ENCODE measurements at places on chromosomes 2 and 18.
A peak's percentile ranks its signal among the peaks of the same experiment; 100 is the strongest.

DNA sequence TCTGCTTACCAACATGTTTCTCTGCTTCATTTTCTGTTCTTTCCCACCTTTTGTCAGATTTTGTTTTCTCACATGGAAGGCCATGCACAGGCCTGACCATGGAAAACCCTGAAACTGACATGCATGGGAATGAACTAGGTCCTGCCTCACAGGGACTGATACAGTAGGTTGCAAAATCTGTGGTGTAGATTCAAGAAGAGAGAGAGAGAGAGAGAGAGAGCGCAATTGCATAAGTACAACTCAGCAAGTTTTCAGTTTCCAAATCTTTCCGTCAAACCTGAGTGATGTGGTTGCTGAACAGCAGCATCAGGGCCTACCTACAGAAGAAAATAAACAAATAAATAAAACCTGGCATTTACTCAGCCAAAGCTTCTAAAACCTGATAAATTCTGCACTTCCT is 87.5 kb upstream of the RNF152 start:
- DNase-seq, result no peak

- no peak for DNase-seq
Measured at GRCh38 chr2:45178854-45179253, 169.6 kb upstream of the SIX2 start.

DNA sequence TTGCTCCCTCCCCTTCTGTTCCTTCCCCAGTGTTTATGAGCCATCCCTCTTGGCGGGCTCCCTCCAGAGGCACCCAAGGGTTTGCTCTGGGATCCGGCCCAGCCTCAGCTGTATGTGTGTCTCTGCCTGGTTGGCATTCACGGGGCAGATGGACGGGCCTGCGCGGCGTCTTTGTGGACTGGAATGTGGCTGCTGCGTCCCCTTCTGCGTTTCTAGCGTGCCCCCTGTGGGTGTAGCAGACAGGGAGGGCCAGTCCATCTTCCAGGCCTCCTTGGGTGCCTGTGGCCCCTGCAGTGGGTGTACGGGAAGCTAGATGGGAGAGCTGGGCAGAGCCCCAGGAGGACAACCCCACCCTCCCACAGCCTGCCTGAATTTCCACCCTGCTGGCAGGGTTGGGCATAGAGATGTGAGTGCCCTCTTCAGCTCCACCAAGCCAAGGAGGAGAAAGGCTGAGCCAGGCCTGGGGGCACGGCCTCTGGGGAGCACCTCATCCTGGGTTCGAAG is 15.7 kb downstream of the GPC1 start:
- DNase-seq, result no peak

DNA sequence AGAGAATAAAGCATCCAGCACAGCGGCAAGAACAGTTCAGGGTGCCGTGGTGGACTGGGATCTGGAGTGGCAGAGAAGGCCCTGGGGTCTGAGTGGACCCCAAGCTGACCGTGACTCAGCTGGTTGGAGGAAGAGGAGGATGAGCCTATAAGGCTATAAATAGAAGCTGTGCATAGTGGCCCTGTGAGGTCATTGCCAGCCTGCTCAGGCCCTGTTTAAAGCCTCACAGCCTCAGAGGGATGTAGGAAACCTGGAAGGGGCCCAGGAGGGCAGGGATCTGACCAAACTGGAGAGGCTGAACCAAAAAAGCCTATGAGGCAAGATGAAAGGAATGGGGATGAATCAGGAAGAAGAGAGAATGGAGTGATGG is 11.3 kb upstream of the DES start:
- peak; percentile 53 for DNase-seq

DNA sequence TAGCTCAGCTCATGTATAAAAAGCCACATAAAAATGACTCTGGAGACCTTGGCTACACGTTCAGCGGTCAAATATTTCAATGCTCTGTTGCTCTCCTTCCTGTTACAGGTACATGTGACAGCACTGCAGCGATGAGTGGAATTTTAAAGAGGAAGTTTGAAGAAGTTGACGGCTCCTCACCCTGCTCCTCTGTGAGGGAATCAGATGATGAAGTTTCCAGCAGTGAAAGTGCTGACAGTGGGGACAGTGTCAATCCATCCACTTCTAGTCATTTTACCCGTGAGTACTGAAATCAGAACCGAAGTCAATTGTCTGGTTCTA is 125.4 kb downstream of the CSRNP3 start:
- peak; percentile 37 for DNase-seq

DNA sequence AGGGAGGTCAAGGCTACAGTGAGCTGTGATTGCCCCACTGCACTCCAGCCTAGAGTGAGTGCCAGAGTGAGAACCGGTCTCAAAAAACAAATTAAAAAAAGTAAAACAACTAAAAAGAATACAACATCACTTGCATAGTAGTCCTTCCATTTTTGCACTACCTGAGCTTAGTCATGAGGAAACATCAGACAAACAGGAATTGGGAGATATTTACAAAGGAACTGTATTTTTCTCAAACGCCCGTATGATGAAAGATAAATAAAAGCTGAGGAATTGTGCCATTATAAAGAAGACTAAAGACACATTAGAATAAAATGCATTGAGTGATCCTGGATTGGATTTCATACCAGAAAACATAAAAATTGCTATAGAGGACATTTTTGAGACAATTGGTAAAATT is 50.0 kb upstream of the ATP8B1 start:
- no peak for DNase-seq

DNA sequence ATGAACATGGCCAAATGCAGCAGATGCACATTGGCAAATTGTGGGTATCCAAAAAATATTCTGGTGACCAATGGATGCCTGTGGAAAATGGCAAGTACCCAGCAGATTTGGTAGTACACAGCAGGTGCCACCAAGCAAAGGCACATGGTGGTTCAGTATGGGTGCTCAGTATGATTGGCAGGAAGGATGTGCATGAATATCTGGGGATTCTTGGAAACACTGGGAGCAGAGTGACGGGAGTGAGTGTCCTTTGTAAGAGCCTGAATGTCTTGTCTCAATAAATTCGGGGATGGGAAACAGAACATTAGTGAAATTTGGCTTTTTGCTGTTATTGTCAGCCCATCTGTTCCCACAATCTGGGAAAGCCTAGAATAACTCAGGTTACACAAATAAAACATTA is 36.8 kb upstream of the ACADL start:
- DNase-seq, result no peak

DNA sequence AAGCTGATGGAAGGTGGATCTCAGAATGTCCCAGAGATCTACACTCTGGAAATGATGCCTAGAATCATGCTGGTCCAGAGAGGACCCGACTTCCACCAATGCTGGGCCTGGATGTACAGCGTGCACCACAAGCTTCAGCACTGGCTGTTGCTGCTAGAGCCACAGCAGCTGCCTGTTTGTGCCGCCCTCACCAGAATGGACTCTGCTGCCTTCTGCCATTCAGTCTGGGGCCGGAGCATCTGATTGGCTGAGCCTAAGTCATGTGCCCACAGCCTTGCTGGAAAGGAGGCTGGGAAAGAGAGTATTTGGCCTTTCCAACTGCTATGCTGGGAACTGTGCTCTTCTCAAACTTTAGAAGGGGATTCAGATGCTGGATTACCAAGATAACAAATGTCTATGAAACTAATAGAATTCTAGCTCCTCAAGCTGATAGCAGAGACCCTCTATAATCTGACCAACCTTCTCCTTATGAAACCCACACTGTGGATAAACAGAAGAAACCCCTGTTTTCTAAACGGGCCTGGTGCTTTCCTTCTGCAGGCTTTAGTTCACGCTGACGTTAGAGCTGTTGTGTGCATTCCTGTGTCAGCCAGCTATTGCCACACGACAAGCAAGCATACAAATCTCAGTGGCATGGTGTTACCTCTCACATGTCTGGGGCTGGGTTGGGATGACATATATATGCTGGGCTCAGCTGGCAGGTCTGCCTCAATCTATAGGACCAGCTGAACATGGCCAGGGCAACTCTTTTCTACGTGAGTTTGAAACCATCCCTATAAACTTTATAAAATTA is 4.1 kb upstream of the LOXHD1 start:
- DNase-seq, result peak; percentile 9

GRCh38 chr18:48940854-48941611 is 9.7 kb downstream of the SMAD7 start:
- DNase-seq, result no peak

GRCh38 chr2:37391711-37392110 is 47.3 kb downstream of the QPCT start:
- no peak for DNase-seq

DNA sequence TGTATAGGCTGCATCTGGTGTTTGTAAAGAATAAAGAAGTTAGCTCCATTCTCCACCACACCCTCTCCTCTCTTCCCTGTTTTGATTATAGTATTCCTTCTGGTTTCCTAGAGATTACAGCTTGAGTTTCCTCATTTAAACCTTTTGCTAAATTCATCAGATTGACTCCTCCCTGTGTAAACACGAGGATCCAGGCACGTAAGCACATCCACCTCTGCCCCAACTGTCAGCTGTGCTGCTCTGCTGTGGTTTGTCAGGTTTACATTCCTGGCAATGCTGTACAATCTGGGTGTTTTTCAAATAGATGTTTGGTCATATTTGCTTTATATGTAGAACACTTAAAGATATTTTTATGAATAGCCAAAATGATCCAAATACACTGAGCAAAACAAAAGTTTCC is 302.8 kb downstream of the PTGR3 start:
- DNase-seq, result no peak

- no peak for DNase-seq
Measured at GRCh38 chr2:56268856-56269255, 85.1 kb downstream of the CCDC85A start.

GRCh38 chr2:236744281-236744705 is 174.7 kb downstream of the ACKR3 start:
- no peak for DNase-seq

- no peak for DNase-seq
Measured at GRCh38 chr2:170031288-170031687, 146.7 kb upstream of the MYO3B start.

GRCh38 chr2:214699236-214699635 is 110.2 kb downstream of the BARD1 start:
- DNase-seq, result no peak

DNA sequence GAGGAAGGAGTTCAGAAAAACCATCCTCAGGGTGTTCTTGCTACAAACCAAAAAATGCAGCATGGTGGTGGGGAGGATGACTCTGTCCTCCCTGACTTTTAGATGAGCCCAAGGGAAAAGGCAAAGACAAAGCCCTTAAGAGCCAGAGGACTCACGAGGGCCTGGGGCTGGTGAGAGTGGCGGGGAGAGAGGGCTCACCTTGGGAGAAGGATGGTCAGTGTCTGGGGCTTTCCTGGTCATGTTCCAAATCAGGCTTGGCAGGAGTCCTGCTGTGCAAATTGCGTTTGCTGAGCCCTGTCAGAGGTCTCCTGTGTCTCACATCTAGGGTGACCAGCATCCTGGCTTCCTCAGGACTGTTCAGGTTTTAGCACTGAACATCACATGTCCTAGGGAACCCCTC is 4.7 kb downstream of the UGT1A1 start:
- DNase-seq, result no peak

DNA sequence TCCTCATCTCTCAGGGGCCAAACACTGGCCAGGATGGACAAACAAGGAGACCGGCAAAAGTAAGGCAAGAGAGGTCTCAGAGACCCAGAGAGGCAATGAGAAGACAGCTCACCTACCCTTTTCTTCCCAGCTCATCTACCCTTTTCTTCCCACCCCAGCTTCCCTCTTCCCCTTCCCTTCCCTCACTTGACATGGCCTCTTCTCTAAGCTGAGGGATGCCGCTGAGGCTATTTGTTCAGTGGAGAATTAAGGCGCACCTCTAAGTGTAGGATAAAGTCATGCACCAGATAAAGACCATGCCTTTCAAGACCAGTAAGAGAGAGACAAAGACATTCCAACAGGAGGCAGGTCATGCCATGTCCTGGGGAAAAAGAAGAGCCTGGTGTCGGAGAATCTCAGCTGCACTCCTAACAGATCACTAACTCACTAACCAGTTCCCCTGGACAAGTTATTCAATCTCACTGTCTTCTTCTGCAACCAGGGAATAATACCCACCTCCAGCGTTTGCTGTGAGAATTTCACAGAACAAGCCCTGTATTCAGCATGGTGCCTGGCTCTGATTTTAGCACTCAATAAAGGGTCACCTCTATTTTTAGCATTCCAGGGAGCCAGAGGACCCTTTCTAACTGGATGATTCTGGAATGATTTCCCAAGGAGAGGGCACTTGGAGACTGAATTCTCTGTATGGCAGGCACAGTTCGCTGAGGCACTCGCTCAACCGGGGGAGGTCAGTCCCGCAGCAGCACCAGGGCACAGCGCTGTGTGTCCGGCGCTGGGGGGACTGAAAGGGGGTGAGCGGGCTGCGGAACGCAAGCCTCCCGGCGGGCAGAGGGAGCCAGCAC is 3.0 kb upstream of the FOSL2 start:
- DNase-seq, result no peak

GRCh38 chr18:33853187-33853586 is 275.2 kb downstream of the ASXL3 start:
- DNase-seq, result no peak

- no peak for DNase-seq
Measured at GRCh38 chr2:120396013-120396860, 50.3 kb downstream of the INHBB start.

- DNase-seq, result no peak
Measured at GRCh38 chr2:141906678-141907077, 224.1 kb downstream of the LRP1B start.

DNA sequence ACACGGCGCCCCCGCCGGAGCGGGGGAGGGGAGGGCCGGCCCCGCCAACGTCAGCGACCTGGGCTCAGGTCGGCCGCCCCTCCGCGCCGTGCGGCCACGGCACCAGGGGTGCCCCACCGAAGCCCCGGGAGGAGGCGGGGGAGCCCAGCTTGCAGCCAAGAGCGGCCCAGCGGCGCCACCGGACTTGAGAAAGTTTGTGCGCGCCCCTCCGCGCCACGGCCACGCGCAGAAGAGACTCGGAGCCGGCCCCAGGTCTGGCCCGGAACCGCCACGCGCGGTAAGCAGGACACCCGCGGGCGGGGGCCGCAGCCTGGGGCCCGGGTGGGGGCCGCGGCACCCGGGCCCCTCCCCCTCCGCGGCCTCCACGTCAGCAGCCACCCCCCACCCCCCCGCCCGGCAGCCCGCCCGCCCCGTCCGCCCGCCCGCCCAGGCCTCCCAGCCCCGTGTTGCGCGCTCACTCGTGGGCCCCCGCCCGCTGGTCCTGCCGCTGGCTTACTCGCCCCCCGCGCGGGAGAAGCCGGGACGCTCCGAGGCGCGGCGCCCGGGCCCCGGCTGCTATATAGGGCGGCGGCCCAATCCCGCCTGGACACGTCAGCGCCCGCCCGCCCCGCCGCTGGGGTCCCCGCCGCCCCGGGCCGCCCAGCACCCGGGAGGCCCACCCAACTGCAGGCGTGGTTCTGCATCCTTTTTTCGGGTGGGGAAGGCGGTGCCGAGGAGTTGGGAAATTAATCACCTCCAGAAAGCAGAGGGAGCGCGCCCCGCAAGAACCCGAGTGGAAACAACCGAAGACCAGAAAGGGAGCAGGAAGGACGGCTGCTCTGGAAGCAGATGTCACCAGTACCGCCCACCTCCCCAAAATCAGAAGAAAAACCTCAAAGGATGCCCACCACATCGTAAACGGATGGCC is 42.9 kb downstream of the HDLBP start:
- DNase-seq, result peak; percentile 53

GRCh38 chr2:45332567-45332966 is 278.5 kb downstream of the SRBD1 start:
- DNase-seq, result no peak

All from ACHN (cell line).